ENCODE measurements at places on chromosomes 1 and 21. TPM values are rescaled to one million over a fixed set of nuclear protein-coding genes. Genes with fewer than 3 reads are reported as not detected.

SNAPIN gene
- total RNA-seq = 35.0 TPM

RBBP4 gene
- total RNA-seq = 277 TPM

PRAMEF8 gene
- not detected for total RNA-seq

DDOST gene
- 171 TPM for total RNA-seq

ATP1A2 gene
- not detected for total RNA-seq

Data from activated CD4-positive, alpha-beta memory T cell treated with anti-CD3 and anti-CD28 coated beads, Interleukin-2, amount 10 ng/mL, durations not matched to agents 7 days and 5 days (primary cell).